Memory B cell (primary cell): ENCODE measurements at places on chromosomes 6 and 20.

- no peak overlapping the region for H3K27ac ChIP-seq
- peaks cover 10% of the 10 kb centered on the region for H3K36me3 ChIP-seq
- no peak overlapping the region for H3K4me3 ChIP-seq
- no peaks in the 10 kb centered on the region for H3K27me3 ChIP-seq
- no peak for DNase-seq
- H3K4me1 ChIP-seq, result peaks cover 3% of the 10 kb centered on the region
Measured at GRCh38 chr20:34946661-34947060, 8.9 kb downstream of the GSS start.

DNA sequence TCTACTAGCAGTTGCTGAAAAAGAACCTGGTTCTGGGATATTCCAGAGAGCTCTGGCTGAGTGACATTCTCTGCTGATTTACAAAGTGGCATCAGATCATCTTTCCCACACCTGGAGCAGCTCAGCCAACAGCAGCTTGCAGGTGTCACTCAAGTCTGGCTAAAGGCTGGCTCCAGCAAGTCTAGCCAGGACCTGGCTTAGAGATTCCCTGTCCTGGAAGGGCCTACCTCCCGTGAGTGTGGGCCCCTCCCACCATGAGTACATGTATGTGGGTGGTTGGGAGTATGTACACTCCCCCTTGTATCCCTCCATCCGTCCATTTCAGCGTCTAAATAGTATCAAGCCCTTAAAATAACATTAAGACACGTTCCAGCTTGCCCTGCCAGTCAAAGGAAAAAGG lies 539.3 kb upstream of the ID4 start:
- DNase-seq, result no peak
- no peak overlapping the region for H3K4me3 ChIP-seq
- H3K27ac ChIP-seq, result no peak overlapping the region
- no peaks in the 10 kb centered on the region for H3K36me3 ChIP-seq

DNA sequence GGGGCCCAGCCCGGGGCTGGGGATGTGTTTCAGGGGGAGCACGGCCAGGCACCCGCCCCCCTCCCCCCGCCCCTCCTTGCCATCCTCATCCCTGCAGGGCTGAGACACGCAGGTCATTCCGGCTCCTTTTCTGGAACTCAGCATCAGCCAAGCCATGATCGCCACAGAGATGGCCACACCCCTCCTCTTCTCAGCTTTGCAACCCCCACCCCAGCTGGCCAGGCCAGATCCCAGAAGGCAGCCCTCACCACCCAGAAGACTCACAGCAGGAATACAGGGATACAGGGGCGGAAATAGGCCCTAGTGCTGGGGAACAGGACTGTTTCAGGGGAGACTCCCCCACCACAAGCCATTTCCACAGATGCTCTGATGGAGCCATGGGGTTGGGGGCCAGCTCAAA lies 33.5 kb downstream of the YTHDF1 start:
- H3K4me3 ChIP-seq, result no peak overlapping the region
- no peaks in the 10 kb centered on the region for H3K36me3 ChIP-seq
- peaks cover 8% of the 10 kb centered on the region for H3K4me1 ChIP-seq
- DNase-seq, result no peak
- H3K27me3 ChIP-seq, result peaks cover 22% of the 10 kb centered on the region
- no peak overlapping the region for H3K27ac ChIP-seq

DNA sequence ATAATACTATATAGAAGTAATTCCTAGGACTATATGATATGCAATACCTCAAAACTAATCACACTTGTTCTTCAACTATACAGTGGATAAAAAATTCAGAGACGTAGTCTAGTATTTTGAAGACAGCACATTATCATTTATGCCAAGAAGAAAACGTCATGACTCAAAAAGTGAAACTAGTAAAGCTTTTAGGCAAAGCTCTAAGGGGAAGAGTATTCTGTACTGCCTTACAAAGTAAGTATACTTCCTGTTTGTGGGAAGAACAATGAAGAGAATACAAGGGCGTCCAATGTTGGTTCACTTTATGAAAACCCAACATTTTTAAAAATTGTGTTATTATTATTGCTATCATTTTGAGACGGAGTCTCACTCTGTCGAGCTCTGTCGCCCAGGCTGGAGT lies 27.9 kb downstream of the LOC128125822 start:
- peaks cover 12% of the 10 kb centered on the region for H3K4me1 ChIP-seq
- H3K27me3 ChIP-seq, result peaks cover 1% of the 10 kb centered on the region
- DNase-seq, result no peak
- no peaks in the 10 kb centered on the region for H3K36me3 ChIP-seq
- no peak overlapping the region for H3K27ac ChIP-seq

DNA sequence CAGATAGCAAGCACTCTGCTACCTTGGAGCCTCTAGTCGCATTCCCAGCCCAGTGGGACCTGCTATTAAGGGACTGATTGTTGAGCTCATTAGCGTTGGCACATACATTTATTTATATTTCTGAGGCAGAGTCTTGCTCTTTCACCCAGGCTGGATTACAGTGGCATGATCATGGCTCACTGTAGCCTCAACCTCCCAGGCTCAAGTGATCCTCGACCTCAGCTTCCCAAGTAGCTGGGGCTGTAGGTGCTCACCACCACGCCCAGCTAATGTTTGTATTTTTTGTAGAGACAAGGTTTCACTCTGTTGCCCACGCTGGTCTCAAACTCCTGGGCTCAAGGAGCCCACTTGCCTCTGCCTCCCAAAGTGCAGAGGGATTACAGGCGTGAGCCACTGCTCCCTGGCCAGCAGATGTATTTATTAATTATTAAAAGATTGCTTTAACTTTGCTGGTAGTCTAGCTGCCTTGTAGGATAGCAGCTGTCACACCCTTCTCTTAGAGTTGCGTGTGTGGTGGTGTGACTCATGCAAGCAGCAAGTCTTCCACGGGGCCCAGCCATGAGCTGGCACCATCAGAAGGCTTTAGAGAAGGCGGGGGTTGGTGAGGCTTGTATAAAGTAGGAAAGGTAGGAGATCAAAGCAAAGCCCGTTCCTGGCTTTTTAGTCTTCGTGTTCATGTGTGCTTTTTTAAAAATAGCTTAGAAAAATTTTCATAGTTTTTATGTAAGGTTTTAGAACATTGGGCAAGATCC lies 16.5 kb downstream of the ACTR5 start:
- no peak overlapping the region for H3K4me3 ChIP-seq
- no peaks in the 10 kb centered on the region for H3K27me3 ChIP-seq
- H3K36me3 ChIP-seq, result peaks cover 53% of the 10 kb centered on the region
- peak overlapping the region; percentile 40 for H3K27ac ChIP-seq
- peaks cover 9% of the 10 kb centered on the region for H3K4me1 ChIP-seq
- no peak for DNase-seq

DNA sequence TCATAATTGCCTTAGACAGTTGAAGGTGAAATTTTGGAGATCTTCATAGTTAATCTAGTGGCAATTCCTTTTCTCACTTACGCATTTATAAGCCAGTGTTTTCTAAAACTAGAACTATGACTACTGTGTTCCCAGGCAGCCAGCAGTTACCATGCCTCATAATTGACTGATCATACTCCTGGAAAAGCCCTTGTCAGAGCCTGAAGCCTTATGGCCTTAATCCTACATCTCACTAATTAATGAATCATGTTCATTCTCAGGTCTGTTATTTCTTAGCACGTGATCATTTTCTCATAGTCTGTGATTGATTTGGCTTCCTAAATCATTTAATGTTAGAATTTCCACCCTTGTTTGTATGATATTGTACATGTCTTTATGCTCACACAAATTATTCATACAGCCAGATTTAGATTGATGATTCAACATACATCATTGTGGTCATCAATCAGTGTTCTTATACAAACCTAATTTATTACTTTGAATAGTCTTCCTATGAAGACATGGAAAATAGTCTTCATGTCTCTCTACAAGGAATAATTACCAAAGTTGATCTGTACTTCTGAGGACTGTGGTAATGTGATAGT lies 132.6 kb upstream of the ASCC3 start:
- DNase-seq, result no peak
- peaks cover 19% of the 10 kb centered on the region for H3K4me1 ChIP-seq
- H3K27ac ChIP-seq, result peak overlapping the region; percentile 11
- no peak overlapping the region for H3K4me3 ChIP-seq
- H3K36me3 ChIP-seq, result no peaks in the 10 kb centered on the region

DNA sequence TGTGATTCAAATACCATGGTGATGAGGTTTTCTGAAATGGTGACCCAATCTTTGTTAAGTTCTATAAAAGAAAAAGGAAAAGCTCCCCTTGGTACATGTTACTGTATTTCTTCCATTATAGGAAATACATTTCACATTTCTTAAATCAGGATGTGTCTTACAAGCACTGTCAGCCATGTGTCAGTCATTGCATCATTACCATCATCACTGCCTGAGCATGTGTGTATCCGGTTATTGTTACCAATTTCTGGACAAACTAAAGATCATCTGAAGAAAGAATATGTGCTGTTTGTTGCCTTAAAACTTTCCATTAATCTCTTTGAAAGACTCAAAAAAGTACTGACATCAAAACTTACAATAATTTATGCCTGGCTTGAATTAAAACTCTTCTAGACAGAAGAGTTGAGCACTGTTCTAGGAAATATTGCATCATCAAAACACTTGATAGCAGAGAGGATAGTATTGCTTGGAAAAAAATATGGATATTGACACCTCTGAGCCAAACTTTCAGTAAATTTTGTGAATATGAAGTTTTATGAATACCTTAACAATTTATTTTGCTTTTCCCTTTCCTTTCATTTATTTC lies 7.1 kb upstream of the TSPYL1 start:
- no peaks in the 10 kb centered on the region for H3K36me3 ChIP-seq
- peaks cover 8% of the 10 kb centered on the region for H3K4me1 ChIP-seq
- no peak overlapping the region for H3K27ac ChIP-seq
- H3K4me3 ChIP-seq, result no peak overlapping the region
- DNase-seq, result no peak

- H3K36me3 ChIP-seq, result peaks cover 15% of the 10 kb centered on the region
- peak overlapping the region; percentile 95 for H3K27ac ChIP-seq
- peaks cover 46% of the 10 kb centered on the region for H3K4me1 ChIP-seq
- no peaks in the 10 kb centered on the region for H3K27me3 ChIP-seq
- peak overlapping the region; percentile 100 for H3K4me3 ChIP-seq
Measured at GRCh38 chr20:33812908-33813462, 1.8 kb downstream of the CHMP4B start.

GRCh38 chr20:64053841-64054661 lies 4.6 kb upstream of the SOX18 start:
- no peak overlapping the region for H3K4me3 ChIP-seq
- H3K27me3 ChIP-seq, result peaks cover 27% of the 10 kb centered on the region
- DNase-seq, result no peak

GRCh38 chr6:134674562-134674961 lies 275.3 kb downstream of the ALDH8A1 start:
- H3K36me3 ChIP-seq, result no peaks in the 10 kb centered on the region
- DNase-seq, result no peak
- H3K4me1 ChIP-seq, result no peaks in the 10 kb centered on the region

GRCh38 chr20:62838128-62838891 lies 21.5 kb downstream of the COL9A3 start:
- H3K36me3 ChIP-seq, result peaks cover 10% of the 10 kb centered on the region
- H3K27me3 ChIP-seq, result no peaks in the 10 kb centered on the region
- peak overlapping the region; percentile 66 for H3K4me3 ChIP-seq
- H3K4me1 ChIP-seq, result peaks cover 12% of the 10 kb centered on the region

GRCh38 chr6:26403893-26404292 lies 1.8 kb downstream of the BTN3A1 start:
- H3K27ac ChIP-seq, result no peak overlapping the region
- peak overlapping the region; percentile 56 for H3K4me3 ChIP-seq
- peaks cover 41% of the 10 kb centered on the region for H3K4me1 ChIP-seq
- no peak for DNase-seq
- H3K27me3 ChIP-seq, result no peaks in the 10 kb centered on the region

- H3K36me3 ChIP-seq, result no peaks in the 10 kb centered on the region
- H3K4me3 ChIP-seq, result no peak overlapping the region
- H3K4me1 ChIP-seq, result peaks cover 10% of the 10 kb centered on the region
- H3K27me3 ChIP-seq, result peaks cover 7% of the 10 kb centered on the region
- no peak overlapping the region for H3K27ac ChIP-seq
- DNase-seq, result no peak
Measured at GRCh38 chr20:38631155-38632022, 29.8 kb downstream of the ARHGAP40 start.

DNA sequence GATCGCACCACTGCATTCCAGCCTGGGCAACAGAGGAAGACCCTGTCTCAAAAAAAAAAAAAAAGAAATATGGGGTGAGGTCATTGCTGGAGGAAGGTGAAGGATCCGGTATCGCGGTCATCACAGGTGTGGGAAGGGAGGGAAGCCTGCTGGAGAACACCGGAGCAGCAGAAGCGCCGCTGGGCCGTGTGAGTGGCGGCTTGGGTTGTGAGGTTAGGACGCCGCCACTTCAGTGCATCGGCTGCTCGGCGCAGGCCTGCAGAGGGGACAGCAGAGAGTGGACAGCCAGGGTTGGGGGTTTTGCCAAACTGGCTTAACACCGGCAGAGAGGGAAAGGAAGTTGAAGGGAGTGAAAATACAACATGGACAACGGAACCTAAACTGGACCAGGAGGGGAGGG lies 5.4 kb downstream of the TLDC2 start:
- H3K27ac ChIP-seq, result no peak overlapping the region
- H3K27me3 ChIP-seq, result no peaks in the 10 kb centered on the region
- no peak overlapping the region for H3K4me3 ChIP-seq
- H3K4me1 ChIP-seq, result peaks cover 4% of the 10 kb centered on the region
- no peaks in the 10 kb centered on the region for H3K36me3 ChIP-seq

DNA sequence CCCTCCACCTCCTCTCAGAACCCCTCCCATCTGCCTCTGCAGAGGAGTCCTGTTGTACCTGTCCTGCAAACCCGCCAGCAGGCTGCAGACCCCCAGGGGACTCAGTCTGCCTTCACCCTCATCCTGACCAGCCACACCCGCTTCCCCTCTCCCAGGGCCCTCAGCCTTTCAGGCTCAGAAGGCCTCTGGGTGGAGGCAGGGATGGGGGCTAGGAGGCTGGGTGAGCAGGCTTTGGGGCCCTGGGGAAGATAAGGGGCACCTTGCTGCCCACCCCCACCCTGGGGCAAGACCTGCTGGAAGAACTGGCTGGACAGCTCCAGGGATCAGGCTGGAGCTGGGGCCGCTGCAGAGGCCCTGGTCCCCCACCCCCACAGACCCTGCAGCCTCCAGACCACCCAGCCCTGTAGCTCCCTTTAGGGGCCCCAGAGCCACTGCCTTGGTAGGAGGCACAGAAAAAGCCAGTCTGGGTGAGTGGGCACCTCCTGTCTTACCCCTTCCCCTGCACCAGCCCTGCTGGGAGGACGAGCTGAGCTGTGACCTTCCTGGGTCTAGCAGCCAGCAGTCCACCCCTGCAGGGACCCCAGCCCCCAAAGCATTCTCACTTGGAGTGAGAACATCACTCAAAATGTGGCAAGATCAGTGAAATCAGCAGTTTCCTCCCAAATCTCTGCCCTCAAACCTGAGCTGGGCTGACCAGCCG lies 5.2 kb downstream of the TEAD3 start:
- DNase-seq, result no peak
- no peak overlapping the region for H3K4me3 ChIP-seq
- H3K27ac ChIP-seq, result no peak overlapping the region
- peaks cover 19% of the 10 kb centered on the region for H3K27me3 ChIP-seq

DNA sequence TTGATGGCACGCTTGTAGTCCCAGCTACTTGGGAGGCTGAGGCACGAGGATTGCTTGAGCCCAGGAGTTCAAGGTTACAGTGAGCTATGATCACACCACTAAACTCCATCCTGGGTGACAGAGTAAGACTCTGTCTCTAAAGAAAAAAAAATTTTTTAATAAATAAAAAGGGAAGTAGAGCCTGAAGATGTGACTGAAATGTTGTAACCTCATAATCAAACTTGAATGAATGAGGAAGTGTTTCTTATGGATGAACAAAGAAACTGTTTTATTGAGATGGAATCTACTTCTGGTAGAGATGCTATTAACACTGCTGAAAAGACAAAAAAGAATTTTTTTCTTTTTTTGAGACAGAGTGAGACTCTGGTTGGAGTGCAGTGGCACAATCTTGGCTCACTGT lies 6.7 kb downstream of the MAK start:
- peaks cover 8% of the 10 kb centered on the region for H3K27me3 ChIP-seq
- no peak overlapping the region for H3K4me3 ChIP-seq
- H3K27ac ChIP-seq, result no peak overlapping the region
- H3K4me1 ChIP-seq, result no peaks in the 10 kb centered on the region
- DNase-seq, result no peak
